ENCODE measurements at places on chromosomes 4 and X.

DNA sequence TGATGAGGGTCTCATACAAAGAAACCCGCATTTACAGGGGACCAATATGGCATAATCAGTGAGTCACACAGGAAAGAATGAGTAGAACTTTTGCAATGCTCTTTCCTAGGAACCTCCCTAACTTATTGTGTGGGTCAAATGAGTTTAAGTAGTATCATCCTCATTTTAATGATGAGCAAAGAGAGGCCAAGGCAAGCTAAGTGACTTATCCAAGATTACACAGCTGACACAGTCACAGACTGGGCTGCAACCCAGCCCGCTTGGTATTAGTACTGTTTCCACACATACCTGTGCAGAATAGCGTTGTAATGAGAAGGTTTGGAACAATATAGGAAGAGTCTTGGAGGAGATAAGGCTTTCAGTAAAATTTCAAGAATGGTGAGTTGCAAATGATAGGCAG lies 91.0 kb upstream of the PPP1R2C start:
- no peak for DNase-seq

GRCh38 chr4:76634220-76634619 lies 199.2 kb downstream of the SHROOM3 start:
- DNase-seq = no peak

DNA sequence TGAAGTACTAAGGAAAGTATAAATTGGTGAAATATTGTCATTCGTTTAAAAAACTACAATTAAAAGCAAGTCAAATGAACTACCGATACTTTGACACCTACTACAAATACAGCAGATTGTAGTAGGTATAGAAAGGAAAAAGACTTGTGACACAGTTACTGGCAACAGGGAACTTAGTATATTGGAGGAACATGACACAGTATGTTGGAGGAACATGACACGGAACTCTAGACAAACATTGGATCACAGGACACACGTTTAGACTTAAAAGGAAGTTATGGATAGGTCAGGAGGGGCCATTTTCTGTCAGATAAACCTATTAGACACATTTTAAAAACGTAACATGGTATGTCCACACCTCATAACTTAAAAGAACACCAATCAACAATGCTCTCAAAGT lies 132.5 kb downstream of the APBB2 start:
- no peak for DNase-seq

DNA sequence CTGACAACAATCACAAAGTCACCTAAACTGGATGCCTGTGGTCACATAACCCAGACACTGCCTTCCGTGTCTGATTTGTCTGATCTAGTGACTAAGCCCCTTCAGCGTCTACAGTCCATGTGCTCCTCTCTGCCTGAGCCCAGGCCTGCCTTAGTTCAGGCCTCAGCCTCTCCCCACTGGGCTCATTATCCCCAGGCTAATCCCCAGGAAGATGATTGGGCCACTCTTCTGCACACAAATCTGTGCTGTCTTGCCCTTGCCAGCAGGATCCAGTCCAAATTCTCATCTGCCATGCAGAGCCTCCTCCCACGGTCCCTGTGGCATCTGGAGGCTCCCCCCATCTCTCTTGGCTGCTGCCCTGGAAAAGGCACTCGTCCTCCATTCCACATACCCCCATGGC lies 96.5 kb downstream of the SLC2A9 start:
- DNase-seq = no peak

DNA sequence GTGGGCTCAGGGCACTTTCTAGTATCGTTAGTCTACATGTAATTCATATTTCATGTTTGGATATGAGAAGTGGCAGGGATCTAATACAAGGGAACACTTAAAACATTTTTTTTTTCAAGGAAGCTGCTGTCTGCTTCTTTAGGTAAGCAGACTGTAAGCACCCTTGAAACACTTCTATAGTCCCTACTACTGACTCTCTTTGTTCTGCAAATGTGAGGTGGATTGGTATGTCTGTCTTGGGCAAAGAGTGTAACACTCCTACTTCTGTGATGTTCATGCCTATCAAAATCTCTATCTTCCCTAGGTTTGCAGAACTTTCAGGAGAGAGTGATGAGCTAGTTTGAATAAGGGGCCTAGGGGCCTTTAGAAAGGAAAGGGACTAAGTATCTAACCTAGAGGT lies 93.9 kb downstream of the ZNF330 start:
- DNase-seq = no peak

GRCh38 chr4:163256680-163257343 lies 75.6 kb downstream of the NPY1R start:
- no peak for DNase-seq

- DNase-seq = no peak
Observed at GRCh38 chrX:46327566-46328115, 217.6 kb downstream of the ZNF674 start.

DNA sequence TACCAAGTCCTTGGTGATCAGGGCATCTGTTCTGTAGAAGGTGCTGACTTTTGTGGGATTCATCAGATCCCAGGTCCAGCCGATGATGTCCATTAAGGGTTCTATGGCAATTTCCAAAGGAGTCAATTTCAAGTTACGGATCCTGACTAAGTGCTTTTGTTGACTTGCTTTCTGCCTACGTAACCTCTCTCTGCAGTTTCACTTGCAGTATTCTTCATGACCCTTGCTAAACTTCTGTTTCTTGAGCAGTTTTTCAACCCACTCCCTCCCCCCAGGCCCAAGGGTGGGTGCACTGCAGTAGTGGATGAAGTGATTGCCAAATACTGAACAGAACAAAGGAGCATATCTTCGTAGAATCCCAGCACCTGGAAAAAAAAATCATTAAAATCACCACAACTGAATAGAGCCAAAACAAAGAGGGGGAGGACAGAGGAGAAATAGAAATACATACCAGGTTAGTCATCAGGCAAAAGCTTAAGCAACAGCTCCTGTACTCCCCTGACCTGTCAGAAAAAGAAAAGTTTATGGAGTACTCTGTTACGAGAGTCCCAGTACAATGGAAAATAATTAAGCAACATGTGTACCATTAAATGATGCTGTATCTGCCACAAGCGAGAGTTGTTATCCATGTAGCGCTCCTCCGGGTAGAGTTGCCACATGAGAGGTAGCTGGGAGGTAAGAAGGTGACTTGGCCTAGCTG lies 5.8 kb downstream of the CMC4 start:
- DNase-seq = no peak

- DNase-seq = no peak
Observed at GRCh38 chrX:53211391-53211978, 13.5 kb downstream of the KDM5C start.

DNA sequence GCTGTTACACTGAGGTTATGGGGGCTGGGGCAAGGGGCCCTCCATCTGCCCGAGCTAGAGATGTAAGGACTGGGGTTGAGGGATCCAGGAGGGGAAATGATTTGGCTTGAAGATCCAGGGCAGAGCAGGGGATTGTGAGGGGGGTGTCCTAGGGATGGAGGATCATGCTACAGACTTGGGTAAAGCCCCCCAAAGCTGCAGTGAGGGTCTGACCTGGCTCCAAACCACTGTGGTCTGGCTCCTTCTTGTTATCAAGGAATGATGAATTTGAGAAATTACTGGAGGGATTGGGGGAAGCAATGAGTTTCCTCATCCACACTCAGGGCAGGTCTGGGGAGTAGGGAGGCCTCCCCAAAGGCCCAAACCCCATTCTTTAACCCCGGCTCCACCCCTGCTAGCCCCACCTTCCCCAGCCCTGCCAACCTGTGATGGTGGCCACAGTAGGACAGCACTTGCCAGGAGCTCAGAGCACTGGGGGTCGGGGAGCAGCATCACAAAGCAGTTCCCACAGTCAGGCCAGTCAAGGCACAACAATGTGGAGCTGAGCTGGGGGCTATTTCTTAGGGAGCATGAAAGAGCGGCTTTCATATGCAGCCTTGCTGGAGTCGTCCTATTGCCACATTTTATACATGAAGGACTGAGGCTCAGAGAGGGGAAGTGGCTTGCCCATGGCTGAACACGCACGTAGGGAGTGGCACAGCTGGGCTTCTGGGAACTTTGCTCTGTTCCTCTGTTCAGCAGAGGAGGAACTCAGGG lies 165.5 kb downstream of the EFNB1 start:
- DNase-seq = no peak

DNA sequence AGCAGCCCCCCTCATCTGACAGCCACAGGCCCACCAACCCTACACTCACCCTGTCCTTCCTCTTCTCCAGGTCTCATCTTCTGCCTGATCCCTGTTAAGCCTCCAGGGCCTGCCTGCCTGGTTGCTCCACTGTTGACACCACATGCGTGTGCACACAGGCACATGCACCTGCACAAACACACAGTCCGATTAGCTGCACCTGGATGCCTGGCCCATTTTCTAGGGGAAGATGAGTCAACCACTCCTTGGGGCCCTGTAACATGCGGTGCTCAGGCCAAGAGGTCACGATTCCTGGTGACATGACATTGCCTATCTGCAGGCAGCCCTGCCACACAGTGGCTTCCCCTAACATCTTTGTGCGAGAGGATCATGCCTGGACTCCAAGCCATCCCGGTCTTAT lies 498.4 kb downstream of the BCOR start:
- DNase-seq = no peak

DNA sequence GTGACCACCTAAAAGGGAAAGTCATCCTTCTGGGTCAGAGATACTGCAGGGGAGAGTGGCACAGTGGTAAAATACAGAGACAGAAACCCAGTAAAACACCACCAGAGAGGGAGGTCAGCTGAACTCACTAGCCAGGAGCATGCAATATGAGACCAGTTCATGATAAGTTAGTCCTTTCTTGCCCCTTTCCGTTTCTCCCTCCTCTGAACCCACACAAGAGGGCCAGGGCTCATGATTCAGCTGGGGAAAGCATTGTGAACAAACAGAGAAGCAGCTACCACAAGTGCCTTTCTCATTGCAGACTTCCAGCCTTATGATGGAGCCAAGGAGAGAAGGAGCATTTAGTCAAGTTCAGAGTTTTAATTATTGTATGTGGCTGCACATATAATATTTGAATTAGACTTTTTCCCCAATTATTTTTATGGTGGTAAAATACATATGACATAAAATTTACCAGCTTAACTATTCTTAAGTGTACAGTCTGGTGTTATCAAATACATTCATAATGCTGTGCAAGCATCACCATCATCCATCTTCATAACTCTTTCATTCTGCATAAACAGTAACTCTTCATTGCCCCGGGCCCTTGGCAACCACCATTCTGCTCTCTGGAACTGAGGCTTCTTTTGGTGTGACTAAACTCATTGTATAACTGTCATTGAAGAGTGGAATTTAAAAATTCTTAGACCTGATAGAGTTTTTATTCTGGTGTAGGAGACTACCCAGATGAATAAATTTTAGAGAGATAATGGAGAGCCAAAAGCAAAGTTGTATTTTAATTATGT lies 114.6 kb downstream of the DDIT4L start:
- no peak for DNase-seq

DNA sequence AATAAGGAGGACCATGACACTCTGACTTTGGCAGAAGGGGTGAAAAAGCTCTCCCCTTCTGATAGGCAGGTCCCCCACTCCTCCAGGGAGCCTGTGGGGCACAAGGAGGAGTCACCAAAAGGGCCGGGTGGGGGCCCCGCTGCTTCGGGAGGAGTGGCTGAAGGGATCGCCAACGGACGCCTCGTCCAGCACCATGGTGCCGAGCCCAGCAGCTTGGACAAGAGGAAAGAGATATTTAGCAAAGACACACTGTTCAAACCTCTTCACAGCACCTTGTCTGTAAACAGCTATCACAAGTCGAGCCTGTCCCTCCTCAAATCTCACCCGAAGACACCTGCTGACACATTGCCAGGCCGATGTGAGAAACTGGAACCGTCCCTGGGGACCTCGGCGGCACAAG lies 105.6 kb downstream of the STOX2 start:
- DNase-seq = no peak

GRCh38 chrX:133745349-133745748 lies 240.0 kb downstream of the GPC3 start:
- DNase-seq = no peak

DNA sequence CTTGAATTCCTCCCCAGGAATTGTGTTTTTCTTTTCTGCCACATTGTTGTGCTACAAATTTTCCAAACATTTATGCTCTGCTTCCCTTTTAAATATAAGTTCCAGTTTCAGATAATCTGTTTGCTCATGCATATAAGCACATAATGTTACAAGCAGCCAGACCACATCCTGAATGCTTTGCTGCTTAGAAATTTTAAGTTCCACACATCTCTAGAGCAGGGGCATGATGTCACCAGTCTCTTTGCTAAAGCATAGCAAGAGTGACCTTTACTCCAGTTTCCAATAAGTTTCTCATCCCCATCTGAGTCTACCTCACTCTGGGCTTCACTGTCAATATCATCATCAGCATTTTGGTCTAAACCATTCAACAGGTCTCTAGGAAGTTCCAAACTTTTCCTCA lies 932.5 kb downstream of the SH3BGRL start:
- DNase-seq = no peak

GRCh38 chrX:53476371-53476770 lies 42.2 kb upstream of the HSD17B10 start:
- DNase-seq = no peak

- DNase-seq = no peak
Observed at GRCh38 chr4:151888367-151888866, 127.6 kb upstream of the GATB start.

DNA sequence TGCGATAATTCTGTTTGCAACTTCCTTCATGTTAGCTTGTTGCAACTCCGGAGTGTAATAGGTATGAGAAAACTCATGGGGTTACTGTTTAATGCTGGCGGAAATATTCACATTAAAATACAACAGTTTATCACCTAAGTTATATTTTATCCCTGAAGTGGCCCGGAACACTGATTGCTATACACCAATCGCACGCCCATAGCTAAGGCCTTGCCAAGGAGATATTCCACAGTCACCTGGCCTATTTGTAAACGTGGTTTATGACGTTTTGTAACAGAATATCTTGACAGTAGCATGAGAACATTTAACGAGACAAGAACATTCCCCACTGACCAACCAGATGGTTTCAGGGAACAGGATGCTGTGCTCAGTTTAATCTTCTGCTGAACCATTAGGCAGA lies 23.2 kb upstream of the FAM90A26 start:
- no peak for DNase-seq

DNA sequence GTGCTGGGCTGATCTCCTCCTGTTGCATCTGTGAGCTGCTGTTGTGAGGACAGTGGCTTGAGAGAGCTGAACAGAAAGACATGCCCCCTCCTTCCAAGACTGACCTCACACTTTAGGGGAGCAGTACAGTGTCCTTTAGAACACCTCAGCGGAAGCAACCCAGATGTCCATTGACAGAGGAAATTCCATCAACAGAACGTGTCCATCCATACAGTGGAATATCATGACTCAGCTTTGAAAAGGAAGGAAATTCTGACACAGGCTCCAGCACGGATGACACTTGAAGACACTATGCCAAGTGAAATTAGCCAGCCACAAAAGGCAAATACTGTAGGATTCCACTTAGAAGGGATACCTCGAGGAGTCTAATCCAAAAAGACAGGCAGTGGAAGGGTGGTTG lies 103.5 kb downstream of the GPR143 start:
- no peak for DNase-seq

- DNase-seq = no peak
Observed at GRCh38 chr4:87009095-87009648, 74.4 kb downstream of the AFF1 start.

All from head of caudate nucleus (tissue), 42 donors.